Chondrocyte (in vitro differentiated cells): ENCODE measurements at places on chromosomes 12 and 14.

DNA sequence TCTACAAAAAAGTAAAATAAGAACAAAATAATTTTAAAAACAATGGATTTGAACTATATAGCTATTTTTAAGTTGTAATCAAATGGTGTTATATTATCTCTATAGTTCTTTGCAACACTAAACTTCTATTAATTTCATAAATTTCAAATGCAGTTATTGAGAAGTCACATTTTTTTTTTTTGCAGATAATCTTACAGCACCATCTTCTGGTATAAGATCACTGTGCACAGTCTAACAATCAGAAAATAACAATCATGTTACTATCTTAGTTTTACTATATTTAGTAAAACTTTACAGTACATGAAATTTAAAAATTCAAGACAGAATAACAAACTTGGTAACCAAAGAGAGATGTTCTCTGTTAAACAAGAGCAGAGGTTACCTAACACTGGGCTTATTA is 40.6 kb downstream of the GXYLT1 start:
- DNase-seq: no peak

- no peak for DNase-seq
Observed at GRCh38 chr12:12477532-12477890, 85.2 kb downstream of the DUSP16 start.

DNA sequence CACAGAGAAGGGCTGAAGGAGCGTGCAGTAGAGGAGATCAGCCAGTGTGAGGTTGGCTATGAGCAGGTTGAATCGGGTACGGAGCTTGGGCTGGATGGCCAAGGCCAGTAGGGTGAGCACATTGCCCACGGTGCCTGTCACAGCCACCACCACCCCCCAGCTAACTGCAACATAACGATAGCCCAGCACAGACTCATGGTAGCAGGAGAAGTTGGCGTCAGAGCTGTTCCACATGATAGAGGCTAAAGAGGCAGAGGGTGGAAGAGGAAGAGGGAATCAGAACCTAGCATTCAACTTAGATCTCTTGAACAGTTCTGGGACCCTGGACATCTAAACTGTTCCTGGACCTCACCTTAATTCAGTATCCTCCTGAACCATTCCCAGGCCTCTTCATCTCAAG is 668 bp downstream of the GPR84 start:
- no peak for DNase-seq

GRCh38 chr14:62015243-62015642 is 253.0 kb downstream of the SNAPC1 start:
- DNase-seq: no peak

DNA sequence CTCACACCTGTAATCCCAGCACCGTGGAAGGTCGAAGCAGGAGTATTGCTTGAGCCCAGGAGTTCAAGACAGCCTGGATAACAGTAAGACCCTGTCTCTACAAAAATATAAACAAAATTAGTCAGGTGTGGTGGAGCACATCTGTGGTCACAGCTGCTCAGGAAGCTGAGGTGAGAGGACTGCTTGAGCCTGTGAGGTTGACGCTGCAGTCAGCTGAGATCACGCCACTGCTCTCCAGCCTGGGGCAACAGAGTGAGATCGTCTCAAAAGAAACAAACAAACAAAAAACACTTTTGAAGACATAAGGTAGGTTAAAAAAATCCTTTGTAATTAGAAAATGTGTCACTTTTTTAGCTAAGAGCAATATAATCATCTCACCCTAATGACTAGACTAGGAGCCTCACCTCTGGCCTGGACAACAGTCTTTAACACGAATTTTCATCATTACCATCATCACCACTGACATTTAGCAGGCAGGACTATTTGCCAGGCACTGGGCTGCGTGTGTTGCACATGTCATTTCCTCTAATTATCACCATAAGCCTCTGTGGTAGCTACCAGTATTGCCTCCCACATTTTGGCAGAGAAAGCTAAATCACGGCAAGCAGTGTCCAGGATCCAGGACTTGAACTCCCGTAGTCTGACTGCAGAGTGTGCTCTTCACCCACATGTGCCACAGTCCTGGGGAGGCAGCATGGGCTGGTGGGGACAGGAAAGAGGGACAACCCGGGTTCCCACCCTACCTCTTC is 4.6 kb upstream of the SYCP3 start:
- DNase-seq: no peak

DNA sequence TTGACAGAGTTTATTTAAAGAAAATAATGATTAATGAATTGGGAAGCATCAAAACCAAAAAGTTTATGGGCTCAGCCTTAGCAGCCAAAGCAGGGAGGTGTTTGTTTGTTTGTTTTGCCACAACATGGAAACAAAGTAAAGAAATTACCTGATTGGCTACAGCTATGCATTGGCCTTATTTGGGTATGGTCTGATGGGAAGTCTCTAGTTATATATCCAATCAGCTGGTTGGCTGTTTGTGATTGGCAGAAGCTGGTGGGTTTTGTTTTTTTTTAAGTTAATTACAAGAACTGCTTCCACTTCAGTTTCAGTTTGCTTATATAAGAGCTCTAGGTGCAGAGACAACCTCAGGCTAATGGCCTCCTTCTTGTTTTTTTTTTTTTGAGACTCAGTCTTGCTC is 4.6 kb upstream of the LEMD3 start:
- DNase-seq: no peak

DNA sequence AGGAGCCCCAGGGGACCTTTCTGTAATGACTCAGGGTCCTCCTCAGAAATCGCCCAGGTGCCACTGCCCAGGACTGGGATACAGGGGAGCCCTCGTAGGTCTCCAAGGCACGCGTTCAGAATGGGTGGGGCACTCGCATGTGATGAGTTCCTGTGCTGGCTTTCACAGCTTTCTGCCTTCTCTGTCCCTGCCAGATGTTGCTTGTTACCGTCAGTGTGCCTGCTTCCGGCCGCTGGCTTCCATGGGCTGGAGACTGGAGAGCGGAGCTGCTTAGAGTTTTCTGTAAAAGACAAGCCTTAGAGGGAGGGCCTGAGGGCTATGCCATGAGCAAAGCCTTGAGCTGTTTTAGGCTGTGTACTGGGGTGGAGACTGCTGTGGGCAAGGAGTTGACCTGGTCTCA is 75.0 kb upstream of the SLC24A4 start:
- DNase-seq: no peak

DNA sequence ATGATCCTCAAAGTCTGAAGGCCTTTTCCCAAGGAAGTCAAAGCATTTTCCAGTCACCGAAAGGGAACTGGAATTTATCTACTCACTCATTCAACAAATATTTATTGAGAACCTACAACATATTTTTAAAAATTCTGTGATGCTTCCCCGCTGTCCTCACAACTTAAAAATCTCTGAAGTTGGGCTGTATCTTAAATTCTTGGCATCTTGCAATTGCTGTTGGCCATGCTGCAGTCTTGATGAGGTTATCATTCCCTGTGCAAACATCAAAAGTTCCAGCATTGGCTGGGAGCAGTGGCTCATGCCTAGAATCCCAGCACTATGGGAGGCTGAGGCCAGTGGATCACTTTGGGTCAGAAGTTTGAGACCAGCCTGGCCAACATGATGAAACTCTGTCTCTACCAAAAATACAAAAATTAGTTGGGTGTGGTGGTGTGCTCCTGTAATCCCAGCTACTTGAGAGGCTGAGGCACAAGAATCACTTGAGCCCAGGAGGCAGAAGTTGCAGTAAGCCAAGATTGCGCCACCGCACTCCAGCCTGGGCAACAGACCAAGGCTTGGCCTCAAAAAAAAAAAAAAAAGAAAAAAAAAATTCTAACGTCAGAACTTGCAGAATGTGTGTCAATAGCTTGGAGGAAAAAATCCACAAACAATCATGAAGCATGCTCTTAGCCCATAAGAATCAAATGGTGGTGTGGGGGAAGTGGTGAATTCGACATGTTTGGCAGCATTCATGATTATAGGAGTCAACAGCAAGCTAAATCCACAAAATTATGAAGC is 34.9 kb downstream of the CCDC177 start:
- DNase-seq: no peak

GRCh38 chr12:10718279-10718821 is 4.8 kb downstream of the YBX3 start:
- DNase-seq: no peak

- DNase-seq: no peak
Observed at GRCh38 chr14:77040059-77040740, 11.7 kb upstream of the IRF2BPL start.

GRCh38 chr14:66842911-66843512 is 335.1 kb downstream of the GPHN start:
- DNase-seq: no peak

- DNase-seq: no peak
Observed at GRCh38 chr14:38982837-38983236, 120.2 kb downstream of the SEC23A start.

DNA sequence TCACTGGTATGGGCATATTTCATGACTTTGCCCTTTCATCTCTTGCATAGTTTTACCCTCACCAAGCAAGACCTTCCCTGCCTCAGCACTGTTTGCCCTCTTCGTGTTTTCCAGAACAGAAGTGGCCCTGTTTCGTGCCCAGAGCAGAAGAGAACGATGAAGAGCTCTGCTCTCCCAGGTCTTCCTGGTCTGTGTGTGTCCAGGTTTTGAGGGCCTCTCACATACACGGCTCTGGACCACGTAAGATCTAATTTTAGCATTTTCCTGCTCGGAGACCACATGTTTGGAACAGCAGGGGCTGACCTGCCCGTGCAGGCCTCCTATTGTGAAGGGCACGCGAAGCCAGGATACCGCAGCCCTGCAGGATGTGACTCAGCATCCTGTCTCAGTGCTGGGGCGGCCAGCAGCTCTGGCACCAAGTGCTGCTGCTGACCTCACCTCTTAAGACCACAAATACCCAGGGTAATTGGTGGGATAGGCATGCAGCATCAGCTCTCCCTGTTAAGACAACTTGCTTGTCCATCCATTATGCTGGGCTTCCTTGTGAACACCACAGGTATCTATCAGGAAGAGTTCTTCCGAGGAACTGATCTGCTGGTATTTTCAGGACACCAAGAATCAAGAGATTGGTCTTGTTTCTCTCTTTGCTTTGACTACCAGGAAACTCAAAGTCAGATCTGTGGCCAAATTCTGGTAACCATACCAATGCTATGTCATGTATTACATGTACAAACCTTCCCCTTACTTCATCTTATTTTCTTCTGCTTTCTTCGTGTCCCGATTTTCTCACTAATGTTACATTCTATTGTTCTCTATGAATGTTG is 19.0 kb downstream of the SSH1 start:
- DNase-seq: peak; percentile 99

- no peak for DNase-seq
Observed at GRCh38 chr12:93793983-93794382, 116.8 kb downstream of the CRADD start.

DNA sequence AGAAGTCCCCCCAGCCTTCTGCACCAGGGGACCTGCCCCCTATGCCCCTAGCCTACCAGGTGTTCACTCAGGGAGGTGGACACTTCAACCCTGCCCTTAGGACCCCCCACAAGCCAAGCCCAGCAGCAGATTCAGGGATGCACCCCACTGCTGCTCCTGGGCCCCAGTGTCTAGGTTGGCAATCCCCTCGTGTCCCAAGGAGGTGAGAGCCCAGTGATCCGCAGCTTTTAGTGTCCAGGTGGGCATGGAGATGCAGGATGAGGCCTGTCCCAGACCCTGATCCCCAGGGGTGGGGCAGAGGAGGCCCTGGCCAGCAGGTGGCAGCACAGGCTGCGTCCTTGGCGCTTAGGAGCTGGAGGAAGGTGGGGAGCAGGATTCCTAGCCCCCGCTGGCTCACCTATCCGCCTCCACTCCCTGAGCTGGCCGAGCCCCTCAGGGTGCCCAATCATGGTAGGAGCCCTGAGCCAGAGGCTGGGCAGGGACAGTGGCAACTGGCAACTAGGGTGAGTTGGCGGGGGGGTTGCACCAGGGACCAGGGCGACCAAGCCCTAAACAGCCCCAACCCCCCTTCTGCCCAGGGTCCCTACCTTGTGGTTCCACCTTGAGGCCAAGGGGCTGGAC is 4.1 kb downstream of the CKB start:
- DNase-seq: peak; percentile 84

DNA sequence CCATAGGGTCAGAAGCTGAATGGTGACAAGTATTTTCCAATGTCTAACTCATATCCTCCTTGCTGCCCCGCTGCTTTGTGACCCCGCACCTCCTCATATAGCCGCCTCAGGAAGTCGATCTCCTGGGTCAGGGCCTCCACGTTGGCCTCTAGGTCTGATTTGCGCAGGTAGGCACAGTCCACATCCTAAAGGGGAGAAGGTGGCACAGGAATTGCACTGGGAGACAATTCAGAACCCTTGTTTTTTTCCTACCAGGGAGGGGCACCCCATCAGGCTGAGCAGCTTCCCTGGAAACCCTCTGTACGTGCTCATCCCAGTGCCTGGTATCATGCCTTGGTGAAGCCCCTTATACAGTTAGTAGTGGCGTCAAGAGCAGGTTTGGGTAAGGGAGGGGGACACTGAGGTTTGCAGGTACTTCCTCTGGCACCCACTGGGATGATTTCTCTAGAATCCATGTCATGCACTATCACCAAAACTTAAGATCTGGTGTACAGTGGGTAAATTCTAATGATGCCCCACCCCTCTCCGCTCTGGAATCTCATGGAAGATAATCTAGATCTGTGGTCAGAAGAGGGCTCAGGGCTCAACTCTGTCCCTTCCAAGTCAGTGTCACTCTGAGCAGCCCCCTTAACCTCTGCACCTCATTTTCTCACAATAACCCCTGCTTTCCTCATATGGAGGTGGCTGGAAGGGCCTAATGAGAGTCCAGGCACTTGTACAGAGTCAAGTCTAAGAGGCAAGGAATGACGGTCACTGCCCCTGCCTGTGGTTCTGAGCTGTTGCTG is 20.1 kb upstream of the KRT86 start:
- DNase-seq: no peak

DNA sequence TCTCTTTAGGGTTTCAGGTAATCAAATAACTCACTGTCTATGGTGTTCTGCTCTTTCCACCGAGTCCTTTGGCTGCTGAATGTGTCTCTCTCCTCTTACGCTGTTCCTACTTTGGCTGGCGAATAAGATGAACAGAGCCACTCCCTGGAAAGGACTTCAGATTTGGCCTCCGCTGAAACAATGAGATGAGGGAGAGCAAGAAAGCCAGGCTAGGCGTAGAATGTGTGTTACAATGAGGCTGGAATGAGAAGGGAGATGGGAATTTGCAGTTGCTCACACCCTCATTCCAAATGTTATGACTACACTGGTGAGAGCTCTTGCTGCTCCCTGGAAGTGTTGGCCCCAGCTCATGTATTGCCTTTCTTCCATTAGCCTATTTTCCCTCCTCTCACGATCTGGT is at the start of gene MFAP5:
TSS of gene MFAP5 (minus strand) at position 234 of the 400 bp plus-strand sequence. CDS start 722 bp downstream, outside the sequence.
- DNase-seq: no peak

- no peak for DNase-seq
Observed at GRCh38 chr14:20477211-20477876, 8.1 kb downstream of the PNP start.

GRCh38 chr12:110649341-110649847 is 35.5 kb downstream of the TCTN1 start:
- DNase-seq: no peak
